T-helper 2 cell treated with Interferon-gamma antibody and Interleukin-4, amounts not matched to agents 100 ng/mL and 5 ng/mL, for 36 hours (primary cell): ENCODE measurements at places on chromosomes 4 and X. TPM values are rescaled to one million over a fixed set of nuclear protein-coding genes. Genes with fewer than 3 reads are reported as not detected.

Gene S100G
- not detected in 2 replicates for total RNA-seq

Gene INTU
- total RNA-seq, result 0.07 and 0.14 TPM in 2 replicates

Gene NEUROG2
- not detected in 2 replicates for total RNA-seq

Gene AWAT1
- not detected in 2 replicates for total RNA-seq

Gene HELT
- total RNA-seq, result not detected in 2 replicates

Gene SLC9B1
- 0.48 and 0.61 TPM in 2 replicates for total RNA-seq

Gene CXCL10
- 0.77 and 1.4 TPM in 2 replicates for total RNA-seq

Gene PABPC1L2A
- total RNA-seq, result not detected in 2 replicates

Gene NDST4
- total RNA-seq, result not detected in 2 replicates

Gene GK
- total RNA-seq, result 31.8 and 38.1 TPM in 2 replicates

Gene STOX2
- 0.02 TPM in 1 of 2 replicates, not detected in the other for total RNA-seq

Gene PSAPL1
- not detected in 2 replicates for total RNA-seq

Gene MAGED4
- total RNA-seq, result not detected in 2 replicates

Gene EMCN
- total RNA-seq, result not detected in 2 replicates

Gene GABRE
- total RNA-seq, result not detected in 2 replicates

Gene REELD1
- 0.09 TPM in 1 of 2 replicates, not detected in the other for total RNA-seq

Gene TRIM2
- total RNA-seq, result 0.23 and 0.57 TPM in 2 replicates

Gene FAM149A
- total RNA-seq, result 0.23 and 0.25 TPM in 2 replicates

Gene SORBS2
- not detected in 2 replicates for total RNA-seq

Gene TCEAL2
- not detected in 2 replicates for total RNA-seq

Gene ZNF732
- not detected in 2 replicates for total RNA-seq

Gene ZCCHC18
- 0.20 and 0.48 TPM in 2 replicates for total RNA-seq

Gene BEND4
- 0.05 and 0.14 TPM in 2 replicates for total RNA-seq

Gene MAGEA9B
- not detected in 2 replicates for total RNA-seq

Gene BTK
- not detected in 2 replicates for total RNA-seq

Gene CABS1
- total RNA-seq, result not detected in 2 replicates

Gene FRMD7
- total RNA-seq, result not detected in 2 replicates

Gene AGTR2
- not detected in 2 replicates for total RNA-seq

Gene NOX1
- total RNA-seq, result not detected in 2 replicates

Gene STK32B
- total RNA-seq, result not detected in 2 replicates

Gene GLRA3
- not detected in 2 replicates for total RNA-seq

Gene TMPRSS11B
- not detected in 2 replicates for total RNA-seq

Gene PGRMC1
- 31.6 and 32.1 TPM in 2 replicates for total RNA-seq

Gene LARP7
- 41.4 and 46.4 TPM in 2 replicates for total RNA-seq

Gene IQCM
- total RNA-seq, result not detected in 2 replicates

Gene NUP62CL
- 1.0 and 1.5 TPM in 2 replicates for total RNA-seq

Gene SLC7A11
- 1.7 and 2.0 TPM in 2 replicates for total RNA-seq

Gene ADAM29
- not detected in 2 replicates for total RNA-seq

Gene CHRDL1
- not detected in 2 replicates for total RNA-seq
